Activated CD4-positive, alpha-beta T cell treated with anti-CD3 and anti-CD28 coated beads, Interleukin-10, Interleukin-2, amounts not matched to agents 100 ng/mL and 50 ng/mL, durations not matched to agents 16 hours and 8 hours (primary cell): ENCODE measurements at places on chromosomes 3 and 15.

DNA sequence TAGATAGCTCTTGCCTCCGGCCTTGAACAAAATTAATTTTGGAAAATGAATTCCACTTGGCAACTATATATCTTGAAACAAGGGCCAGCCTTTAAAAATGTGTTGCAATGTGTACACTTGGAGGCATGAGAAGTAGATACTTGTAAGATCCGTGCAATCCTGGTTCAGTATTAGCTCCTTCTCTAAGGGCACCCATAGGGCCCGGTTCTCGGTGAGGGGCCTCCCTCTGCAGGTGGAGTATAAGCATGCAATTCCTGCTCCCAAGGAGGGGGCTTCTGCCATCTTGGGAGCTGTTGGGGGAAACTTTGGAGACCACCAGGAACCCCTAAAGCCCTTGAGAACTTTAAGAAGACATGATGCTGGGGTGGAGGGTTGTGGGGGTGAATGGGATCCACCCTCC is 388.7 kb upstream of the RGMA start:
- no peak for DNase-seq

DNA sequence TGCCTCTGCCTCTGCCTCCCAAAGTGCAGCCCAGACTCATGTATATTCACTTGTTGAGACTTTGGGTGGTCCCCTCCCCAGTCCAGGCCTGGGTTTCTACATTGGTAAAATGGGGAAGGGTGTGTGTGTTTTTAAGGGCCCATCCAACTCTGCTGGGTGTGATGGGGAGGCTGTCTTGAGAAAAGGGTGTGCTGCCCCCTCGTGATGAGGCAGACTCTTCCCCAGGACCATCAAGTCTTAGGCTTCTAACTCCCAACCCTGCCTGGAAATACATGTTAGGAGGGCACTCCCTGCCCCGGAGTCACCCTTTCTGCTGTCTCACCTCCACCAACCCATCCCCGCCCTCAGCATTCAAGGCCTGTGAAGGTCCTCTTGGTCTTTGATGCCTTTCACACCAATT is 4.4 kb upstream of the PTPN23 start:
- DNase-seq = no peak

DNA sequence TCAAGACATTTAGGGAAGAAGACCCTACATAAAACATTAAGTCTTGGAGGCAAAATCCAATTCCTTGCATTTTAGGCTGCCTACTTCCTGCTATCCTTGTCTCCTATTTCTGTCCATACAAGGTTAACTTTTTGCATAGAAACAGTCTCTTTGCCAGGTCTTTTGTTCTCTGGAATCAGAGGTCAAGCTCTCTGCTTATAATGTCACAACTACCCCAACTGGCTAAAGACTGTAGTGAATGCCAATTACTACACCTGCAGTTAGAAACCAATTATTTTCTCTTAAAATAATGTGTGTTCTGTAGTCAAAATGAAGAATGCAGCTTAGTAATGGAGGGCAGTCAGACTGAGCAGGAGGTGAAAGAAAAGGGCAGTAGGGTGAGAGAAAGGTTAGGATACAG is 856.2 kb downstream of the TUSC7 start:
- DNase-seq = no peak

- no peak for DNase-seq
Observed at GRCh38 chr15:52162260-52162659, 28.9 kb downstream of the GNB5 start.

DNA sequence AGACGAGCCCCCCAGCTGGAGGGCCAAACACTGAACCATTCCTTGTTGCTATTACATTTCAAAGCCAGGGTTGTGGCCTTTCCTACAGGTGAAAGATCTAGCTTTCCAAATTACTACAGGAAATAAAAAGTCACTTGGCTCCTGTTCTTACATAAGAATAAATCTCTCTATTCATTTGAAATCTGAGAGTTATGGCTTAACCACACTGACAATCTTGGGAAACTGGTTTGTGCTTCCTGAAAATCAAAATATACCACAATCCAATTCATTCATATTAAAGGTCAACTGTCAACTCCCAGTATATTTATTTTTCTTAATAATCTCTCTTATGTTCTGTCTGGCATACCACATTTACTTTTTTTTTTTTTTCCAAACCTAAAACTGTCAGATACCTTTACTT is 103.7 kb upstream of the LMOD3 start:
- no peak for DNase-seq

DNA sequence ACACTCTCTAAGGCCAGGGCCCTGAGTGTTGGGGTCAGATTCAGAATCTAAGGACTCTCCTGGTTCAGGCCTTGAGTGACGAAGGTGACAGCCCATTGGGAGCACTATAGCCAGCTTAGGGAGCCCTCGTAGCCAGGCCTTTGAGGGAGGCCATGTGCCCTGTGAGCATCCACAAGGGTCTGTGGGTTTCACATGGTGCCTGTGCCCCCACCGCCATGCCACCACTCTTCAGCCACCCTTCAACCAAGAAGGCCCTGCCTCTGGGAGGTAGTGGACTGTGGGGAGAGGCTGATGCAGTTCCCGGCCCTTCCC is 37.5 kb downstream of the TSPAN3 start:
- DNase-seq = no peak

- DNase-seq = no peak
Observed at GRCh38 chr15:29534378-29534777, 264.8 kb upstream of the NSMCE3 start.

DNA sequence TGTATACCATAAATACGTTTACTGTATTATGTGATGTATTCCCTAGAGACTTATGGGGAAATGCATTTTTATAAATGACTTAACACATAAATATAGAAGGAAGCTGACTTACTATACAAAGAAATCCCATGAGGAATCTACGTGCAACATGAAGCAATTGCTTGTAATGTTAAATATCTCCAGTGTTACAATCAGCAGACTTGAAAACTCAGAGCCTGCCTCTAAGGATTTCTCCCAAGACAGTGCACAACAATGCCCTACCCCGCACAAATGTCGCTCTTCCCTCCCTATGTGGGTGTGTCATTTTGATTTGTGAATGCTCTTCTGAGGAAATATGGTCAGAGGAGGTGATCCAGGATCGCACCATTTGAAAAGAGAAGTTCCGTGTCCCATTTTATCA is 629.0 kb downstream of the NR2F2 start:
- no peak for DNase-seq

- DNase-seq = no peak
Observed at GRCh38 chr3:23863060-23863459, 53.7 kb downstream of the NKIRAS1 start.

DNA sequence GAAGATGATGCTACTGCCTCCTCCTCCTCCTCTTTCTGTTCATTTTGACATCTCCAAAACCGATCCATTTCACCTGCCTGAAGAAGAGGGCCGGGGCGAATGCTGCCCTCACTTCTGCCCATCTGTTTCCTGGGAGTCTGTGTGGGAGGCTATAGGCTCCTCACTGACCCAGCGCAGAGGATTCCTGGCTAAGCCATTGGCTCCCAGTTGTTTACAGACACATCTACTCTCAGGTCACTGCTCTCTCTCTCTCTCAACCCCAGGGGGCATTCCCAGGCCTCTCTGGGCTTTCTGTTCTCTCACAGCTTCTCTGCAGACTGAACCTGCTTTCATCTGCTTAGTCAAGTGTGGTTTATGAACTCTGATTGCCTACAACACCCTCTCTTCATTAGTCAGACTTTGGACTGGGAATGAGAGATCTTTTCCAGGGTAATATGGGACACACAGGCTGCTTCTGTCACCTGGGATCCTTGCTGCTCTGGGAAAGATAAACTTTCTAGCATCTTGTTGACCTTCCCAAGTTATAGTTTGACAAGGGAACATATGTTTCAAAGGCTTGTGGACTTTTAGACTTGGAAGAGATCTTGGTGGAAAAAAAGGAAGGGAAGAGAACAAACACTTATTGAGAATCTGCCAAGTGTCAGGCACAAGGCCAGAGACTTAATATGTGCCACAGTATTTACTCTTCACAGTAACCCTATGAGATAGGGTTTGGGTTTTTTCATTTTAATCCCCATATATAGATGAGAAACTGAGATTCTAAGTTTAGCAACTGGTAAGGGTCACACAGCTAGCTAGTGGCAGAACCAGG is 30.2 kb upstream of the USP3 start:
- DNase-seq = peak; percentile 53

GRCh38 chr3:136336329-136337100 is 86.4 kb downstream of the PCCB start:
- DNase-seq = no peak

DNA sequence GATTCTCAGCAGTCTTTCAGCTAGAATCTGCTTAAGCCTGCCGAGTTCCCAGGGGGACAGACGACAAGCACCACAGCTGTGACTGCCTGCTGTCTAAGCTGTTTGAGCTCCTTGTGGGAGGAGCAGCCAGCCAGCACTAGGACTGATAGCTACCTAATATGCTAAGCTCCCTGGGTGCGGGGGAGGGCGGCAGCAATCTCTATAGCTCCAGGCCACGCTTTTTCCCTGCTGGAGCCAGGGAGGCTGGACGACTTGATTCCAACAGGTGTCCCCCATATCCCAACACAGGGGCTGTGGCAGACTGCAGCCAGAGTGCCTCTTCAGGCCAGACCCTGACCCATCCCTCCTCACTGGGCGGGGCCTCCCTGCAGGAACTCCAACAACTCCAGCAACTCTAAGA is 134.1 kb upstream of the ARPP21 start:
- no peak for DNase-seq

DNA sequence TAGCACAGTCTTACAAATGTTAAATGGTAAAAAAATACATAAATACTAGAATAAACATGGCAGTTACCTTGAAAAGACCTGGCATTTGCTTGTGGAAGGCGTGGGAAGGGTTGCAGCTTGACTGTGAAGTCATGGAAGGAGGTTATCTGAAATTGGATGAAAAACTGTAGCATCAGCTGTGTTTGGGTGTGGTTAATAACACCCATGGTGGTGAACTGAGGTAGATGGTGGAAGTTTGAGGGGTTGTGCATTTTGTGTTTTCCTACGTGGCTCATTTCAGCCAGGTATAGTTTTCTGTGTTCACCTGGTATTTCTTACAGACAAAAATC is 46.5 kb downstream of the PSMD6 start:
- no peak for DNase-seq

DNA sequence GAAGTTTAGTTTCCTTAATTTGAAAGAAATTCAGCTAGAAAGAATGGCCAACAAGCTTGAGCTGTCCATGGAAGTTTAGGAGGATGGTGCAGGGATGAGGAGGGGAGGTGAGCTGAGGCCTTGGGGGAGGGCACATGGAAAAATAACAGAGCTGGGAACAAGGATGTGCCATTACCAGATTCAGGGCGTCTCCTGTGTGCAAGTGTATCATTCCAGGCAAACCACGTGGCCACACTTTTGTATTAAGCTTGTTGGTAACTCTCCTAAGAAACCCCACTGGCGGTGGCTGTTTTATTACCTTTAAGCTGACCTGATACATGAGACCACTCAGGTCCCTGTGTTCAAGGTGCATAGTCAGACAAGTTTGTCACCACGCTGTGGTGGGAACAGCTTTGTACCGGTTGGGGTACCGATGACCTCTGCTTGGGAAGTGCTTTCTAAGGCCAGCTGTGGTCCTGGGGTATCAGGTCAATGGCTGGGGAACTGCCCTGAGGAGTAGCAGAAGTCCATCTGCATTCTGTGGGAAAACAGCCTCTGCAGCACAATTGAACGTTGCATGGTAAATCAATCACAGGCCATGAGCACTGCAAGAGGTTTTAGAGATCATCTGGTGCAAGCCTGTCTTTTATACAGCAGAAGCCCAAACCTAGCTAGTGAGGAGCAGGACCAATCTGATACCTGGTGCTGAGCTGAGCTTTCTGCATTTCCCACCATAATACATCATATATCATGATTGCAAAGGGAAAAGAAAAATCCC is 235.5 kb downstream of the THSD4 start:
- no peak for DNase-seq

GRCh38 chr3:156477323-156477722 is 77.6 kb downstream of the SSR3 start:
- no peak for DNase-seq

DNA sequence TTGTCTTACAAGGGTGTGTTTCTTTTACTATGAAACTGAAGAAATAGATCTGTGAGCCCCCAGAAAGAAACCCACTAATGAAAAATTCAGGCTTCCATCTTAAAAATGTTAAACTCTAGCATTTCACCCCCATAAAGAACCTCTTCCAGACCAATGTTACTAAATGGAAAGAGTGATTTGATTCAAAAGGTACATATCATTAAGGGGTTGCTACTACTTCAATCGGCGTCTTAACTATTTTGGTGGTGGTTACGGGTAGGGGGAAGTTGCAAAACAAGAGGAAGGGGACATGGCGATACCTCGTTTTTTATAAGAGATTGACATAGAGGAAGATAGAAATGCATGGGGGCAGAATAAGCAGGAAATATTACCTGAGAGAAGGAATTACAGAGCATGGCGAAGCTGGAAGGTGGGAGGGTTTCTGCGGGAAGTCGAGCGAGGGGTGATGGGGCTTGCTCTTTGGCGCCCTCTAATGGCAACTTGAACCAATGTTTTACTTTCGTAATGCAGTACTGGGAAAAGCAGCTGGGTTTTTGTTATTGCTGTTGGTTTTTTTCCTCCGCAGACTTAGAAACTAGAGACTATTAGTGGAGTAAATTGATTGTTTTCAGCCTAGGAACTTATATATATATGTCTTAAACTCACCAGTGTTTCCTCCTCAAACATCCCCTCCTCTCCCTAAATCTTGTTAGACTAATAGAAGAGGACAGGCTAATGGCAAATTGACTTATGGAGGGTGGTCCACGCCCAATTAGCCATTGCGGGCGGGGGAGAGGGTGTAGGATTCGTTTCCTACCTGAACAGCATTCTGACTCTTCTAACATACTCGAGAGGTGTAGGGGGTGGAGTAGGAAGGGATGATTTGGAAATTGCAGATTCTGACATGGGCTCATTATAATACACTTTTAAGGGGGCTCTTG is 11.3 kb upstream of the SOX2 start:
- DNase-seq = peak; percentile 65

DNA sequence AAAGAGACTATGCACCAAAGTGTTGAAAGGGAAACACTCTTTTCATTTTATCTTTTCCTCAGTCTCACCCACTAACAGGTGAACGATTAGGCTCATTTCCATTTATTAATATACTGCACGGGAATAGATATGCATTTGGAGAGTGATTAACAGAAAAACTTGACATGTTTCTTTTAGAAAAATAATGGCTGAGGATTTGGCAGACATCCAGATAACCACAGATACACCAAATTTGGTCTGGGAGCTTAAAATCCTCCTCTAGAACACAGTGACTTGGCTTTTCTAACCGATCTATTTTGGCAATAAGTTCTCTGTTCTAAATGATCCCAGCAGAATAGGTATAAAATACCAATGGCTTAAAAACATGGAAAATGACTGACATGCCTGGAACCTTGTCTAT is 459.3 kb upstream of the SGO1 start:
- no peak for DNase-seq

GRCh38 chr3:119944091-119944490 is 150.2 kb downstream of the GSK3B start:
- DNase-seq = no peak

- DNase-seq = peak; percentile 20
Observed at GRCh38 chr3:114362815-114363214, 69.0 kb downstream of the TIGIT start.

- DNase-seq = peak; percentile 32
Observed at GRCh38 chr3:161559177-161559998, 62.8 kb downstream of the OTOL1 start.

- DNase-seq = peak; percentile 89
Observed at GRCh38 chr15:101008158-101009139, 89.3 kb downstream of the LRRK1 start.
